G401 (cell line): ENCODE measurements at places on chromosomes 1 and 21.

GRCh38 chr1:203424861-203425662, 50.5 kb upstream of the PRELP start:
- peak; percentile 60 for DNase-seq

GRCh38 chr21:34522284-34522683, 10.3 kb upstream of the KCNE1 start:
- no peak for DNase-seq

DNA sequence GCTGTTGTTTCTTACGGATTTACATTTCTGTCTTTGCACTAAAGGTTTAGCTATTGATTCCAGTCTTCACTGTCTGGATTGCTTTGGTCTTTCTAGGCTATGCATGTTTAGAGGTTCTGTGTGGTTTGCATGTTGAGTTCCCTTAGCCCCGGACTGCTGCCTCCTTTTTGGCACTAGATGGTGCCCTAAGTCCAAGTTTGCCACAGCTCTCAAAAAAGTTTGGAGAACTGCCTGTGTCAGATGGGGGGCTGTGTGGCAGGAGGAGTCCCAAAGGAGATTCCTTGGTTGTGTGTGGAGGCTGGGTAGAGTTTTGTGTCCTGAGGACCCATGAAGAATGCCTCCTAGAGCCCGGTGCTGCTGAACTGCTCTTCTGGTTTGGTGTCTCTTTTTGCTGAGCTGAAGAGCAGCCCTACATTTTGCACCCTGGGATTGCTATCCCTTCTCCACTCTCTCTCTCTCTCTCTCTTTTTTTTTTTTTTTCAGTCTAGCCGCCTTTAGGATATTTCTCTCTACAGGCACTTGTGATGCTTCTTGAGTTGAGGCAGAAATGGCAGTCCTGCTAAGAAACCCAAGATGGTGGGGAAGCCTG, 74.4 kb downstream of the PTGS2 start:
- peak; percentile 5 for DNase-seq

GRCh38 chr1:36453600-36454388, 3.5 kb upstream of the OSCP1 start:
- DNase-seq = no peak

DNA sequence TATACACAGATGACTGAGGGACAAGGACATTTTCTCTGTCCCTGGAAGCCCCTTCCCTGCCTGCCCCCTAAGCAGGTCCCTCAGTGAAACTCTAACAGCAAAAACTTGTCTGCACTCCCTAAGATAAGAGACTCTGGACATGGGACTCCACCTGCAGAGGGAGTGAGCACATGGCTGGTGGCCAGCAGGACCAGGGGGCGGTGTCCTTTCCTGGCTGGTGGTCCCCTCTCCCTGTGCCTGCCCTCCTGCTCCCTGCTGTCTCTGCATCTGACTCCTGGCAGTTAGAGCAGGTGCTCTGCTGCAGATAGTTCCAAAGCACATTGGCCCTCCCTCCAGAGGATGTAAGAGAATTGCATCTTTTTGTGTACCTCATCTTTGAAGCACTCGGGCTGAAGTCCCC, 215.5 kb downstream of the GRIK3 start:
- no peak for DNase-seq

GRCh38 chr1:154791292-154792166, 78.6 kb downstream of the KCNN3 start:
- no peak for DNase-seq

GRCh38 chr1:157497987-157498735, 54.2 kb downstream of the FCRL5 start:
- no peak for DNase-seq

DNA sequence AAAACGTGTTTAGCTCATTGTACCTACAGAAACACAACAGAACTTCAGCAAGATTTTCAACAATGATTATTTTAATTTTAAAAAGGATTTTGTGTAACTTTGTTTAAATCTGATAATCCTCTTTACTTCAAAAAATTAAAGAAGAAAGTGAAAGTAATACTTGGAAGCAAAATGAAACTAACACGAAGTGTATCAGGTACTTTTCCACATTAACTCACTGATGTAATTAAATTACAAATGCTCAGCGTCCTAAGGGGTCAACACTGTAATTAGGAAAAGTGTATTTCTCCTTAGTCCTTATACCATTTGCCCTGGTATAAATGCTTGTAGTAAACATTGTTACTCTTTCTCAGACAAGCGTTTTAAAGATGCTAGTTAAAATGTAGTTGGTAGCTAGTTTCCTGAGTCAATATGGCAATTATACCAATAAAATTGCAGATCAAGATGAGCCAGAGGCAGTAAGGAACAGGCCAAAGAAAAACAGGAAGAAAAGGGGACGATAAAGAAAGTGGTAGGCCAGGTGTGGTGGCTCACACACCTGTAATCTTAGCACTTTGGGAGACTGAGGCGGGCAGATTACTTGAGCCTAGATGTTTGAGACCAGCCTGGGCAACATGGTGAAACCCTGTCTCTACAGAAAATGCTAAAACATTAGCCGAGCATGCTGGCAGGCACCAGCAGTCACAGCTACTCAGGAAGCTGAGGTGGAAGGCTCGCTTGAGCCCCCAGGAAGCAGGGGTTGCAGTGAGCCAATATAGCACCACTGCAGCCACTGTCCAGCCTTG, 553.0 kb downstream of the SMYD3 start:
- no peak for DNase-seq

- no peak for DNase-seq
These were observed 188.5 kb downstream of the TGFBR3 start for GRCh38 chr1:91697416-91697815.

- no peak for DNase-seq
These were observed 41.3 kb upstream of the ENAH start for GRCh38 chr1:225694151-225694603.

- no peak for DNase-seq
These were observed 69.6 kb upstream of the CCDC190 start for GRCh38 chr1:162930532-162930931.

GRCh38 chr1:60041783-60042182, 31.8 kb downstream of the C1orf87 start:
- no peak for DNase-seq

DNA sequence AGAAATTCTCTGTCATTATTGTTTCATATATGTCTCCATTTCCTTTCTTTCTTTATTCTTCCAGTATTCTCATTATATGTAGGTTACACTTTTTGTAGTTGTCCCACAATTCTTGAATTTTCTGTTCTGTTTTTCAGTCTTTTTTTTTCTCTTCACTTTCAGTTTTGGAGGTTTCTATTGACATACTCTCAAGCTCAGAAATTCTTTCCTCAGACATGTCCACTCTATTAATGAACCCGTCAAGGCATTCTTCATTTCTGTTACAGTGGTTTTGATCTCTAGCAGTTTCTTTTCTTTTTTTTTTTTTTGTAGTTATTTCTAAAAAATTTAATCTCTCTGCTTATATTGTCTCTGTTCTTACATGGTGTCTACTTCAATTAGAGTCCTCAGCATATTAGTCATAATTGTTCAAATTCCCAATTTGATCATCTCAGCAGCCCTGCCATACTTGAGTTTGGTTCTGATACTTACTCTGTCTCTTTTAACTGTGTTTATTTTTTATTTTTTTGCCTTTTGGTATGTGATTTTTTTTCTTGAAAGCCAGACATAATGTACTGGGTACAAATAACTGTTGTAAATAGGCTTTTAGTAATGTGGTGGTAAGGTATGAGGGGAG, 49.5 kb upstream of the KCNK2 start:
- no peak for DNase-seq

DNA sequence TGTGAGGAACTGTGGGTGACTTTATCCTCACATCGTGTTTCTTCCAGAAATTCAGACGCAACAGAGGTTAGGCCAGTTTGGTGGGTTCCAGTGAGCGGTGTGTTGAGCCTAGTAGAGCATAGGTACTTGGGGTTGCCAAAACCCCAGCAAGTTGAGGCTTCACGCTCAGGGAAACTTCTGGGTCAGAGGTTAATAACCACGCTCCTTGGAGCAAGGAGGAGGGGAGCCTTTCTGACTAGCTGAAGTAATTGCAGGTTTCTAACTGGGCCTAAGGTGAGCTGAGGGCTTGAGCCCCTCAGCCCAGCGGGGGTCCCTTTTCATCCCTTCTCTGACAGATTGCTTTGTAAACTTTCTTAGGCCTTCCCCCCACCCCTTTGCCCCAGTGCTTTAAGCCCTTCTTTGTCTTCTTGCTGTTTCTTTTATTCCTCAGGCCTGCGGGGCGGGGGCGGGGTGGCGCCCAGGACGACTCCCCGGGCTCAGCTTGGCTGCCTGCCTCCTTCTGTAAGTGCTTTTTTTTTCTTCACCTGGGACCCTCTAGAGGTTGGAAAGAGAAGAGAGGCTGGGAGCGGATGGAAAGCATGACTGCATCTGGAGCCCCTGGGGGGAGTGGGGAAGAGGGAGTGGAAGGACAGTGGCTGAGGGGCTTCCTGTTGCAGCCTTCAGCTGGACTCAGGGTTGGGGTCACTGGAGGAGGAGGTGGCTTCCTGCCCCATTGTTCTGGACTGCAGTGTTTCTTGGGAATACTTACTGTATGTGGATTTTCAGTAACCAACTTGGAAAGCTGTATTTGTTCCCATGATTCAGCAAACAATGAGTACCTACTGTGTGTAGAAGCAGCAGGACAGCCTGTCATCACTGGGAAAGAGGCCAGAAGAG, 1.3 kb upstream of the ZNF436 start:
- DNase-seq = no peak

GRCh38 chr1:90357995-90358394, 359.1 kb downstream of the BARHL2 start:
- no peak for DNase-seq

DNA sequence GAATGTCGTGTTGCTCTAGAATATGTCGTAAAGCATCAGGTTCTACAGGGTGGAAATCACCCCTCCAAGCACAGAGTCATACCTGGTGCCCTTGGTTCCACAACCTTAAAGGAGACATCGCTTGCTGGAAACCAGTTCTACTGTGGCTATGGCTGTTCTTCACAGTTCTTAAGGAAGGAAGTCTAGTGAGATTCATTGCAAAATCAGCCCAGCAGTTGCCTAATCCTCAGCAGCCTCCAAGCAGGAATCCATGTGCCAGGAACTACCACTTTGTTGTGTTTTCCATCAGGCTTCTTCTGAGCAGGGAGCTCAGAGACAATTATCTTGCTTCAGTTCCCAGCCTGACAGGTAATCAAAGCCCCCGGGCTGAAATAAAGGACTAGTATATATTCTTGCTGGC, 45.0 kb upstream of the SLC35F3 start:
- no peak for DNase-seq

DNA sequence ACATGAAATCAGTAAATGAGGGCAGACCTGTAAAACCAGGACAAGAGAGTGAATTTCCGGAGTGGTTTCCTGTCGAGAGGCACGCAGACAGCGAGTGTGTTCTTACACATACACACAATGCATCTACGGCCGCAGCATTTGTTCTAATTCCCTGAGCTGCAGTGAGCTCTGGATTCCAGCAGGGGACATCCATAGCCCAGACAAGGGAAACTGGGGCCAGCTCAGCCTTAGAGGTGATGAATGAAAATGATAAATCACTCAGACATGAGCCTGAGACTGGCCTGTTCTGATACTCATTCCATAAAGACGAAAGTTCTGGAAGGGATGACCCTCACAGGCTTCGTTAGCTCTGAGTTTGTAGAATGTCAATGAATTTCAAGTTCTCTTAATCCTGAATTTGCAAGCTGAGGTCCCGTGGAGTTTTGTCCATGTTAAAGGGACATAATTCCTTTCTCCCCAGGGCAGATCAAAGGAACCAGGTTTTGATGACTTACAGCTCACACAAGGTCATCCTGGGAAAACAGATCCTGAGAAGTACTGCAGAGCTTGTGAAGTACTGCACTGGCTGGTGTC, 207.9 kb upstream of the C1orf87 start:
- peak; percentile 69 for DNase-seq

- DNase-seq = no peak
These were observed 36.7 kb downstream of the EGLN1 start for GRCh38 chr1:231385416-231385748.

GRCh38 chr1:151193856-151194255, 3.9 kb upstream of the VPS72 start:
- DNase-seq = no peak

- no peak for DNase-seq
These were observed 6.5 kb upstream of the MFAP2 start for GRCh38 chr1:16986962-16987361.

DNA sequence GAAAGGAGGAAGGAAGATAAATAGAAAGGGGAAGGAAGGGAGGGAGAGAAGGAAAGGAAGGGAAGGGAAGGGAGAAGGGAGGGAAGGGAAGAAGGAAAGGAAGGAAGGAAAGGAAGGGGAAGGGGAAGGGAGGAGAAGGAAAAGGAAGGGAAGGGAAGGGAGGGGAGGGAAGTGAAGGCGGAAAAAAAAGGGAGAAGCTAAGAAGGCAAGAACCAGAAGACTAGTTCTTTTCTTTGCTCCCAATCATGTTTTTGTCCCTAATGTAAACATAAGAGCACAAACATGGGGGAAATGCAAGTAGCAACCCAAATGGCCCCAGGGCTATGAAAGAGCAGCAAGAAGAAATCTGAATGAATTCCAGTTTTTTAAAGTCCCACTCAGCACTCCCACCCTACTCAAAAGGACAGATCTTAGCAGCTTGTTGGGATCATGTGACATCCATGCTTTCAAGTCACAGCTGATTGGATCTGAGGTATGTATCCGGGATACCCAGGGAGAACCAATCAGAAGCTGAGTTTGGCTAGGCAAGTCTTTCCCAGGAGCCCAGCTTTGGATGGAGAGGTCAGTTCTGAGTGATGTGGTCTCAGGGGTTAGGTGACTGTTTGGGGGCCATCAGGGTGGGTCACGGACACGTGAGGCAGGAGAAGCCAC, 24.2 kb upstream of the FHAD1 start:
- no peak for DNase-seq
